ENCODE measurements at places on chromosomes 7 and 10. TPM values are rescaled to one million over a fixed set of nuclear protein-coding genes. Genes with fewer than 3 reads are reported as not detected.

Gene BMPER
- total RNA-seq: 39.1 TPM

Gene INSYN2A
- total RNA-seq: 8.4 TPM

DNA sequence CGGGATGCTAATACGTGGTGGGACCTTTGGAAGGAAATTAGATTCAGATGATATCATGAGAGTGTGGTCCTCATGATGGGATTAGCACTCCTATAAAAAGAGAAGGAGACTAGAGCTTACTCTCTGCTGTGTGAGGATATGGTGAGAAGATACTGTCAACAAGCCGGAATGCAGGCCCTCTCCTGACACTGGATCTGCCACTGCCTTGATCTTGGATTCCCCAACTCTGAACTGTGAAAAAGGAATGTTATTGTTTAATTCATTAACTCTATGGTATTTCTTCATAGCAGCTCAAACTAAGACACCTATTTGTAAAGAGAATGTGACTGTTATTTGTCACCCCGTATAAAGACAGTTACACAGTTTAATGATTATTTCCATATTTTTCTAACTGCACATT, 1227.5 kb upstream of the C7orf33 start:
- ATAC-seq: no peak

GRCh38 chr7:117937753-117938483, 64.7 kb upstream of the CTTNBP2 start:
- no peak for ATAC-seq

DNA sequence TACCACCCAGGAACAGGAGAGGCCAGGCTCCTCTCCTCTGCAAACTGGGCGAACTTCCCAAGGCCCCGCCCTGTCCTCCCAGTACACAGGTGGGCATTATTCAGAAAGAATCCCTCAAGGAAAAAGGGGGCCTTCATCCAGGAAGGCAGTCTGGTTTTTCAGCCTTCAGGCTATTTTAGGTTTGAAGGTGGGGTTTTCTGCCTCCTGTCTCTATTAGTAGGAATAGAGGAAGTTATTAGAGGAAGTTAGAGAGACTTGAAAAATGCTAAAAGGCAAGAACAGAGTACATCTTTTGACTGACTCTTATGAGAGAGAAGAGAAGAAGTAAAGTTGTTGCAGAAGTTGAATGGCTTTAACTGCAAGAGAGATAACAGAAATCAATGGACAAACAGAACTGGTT, 250.9 kb upstream of the SORCS1 start:
- ATAC-seq: no peak

- no peak for ATAC-seq
Observed at GRCh38 chr10:132158122-132158741, 28.5 kb upstream of the DPYSL4 start.

GRCh38 chr7:4838626-4839334, 23.1 kb downstream of the PAPOLB start:
- ATAC-seq: no peak

GRCh38 chr10:87850742-87851205, 12.6 kb downstream of the KLLN start:
- ATAC-seq: peak; percentile 92

All from motor neuron (in vitro differentiated cells).